ENCODE measurements at places on chromosomes 16 and 17.

GRCh38 chr17:29629839-29630238 lies 7.1 kb upstream of the CORO6 start:
- no peak for DNase-seq

DNA sequence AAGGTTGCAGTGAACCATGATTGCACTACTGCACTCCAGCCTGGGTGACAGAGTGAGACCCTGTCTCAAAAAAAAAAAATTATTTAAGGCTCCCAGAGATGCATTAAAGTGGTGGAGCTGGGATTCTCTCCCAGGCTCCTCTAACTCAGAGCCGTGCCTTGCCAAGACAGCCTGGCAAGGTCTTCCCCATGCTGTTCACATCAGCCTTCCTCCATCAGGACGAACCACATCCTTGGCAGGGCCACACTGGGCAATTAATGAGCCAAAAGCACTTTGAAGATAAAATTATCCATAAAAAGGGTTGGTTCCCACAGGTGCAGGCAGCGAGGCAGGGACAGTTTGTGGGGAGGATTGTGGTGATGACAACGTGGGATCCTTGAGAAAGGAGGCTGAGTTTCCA lies 19.8 kb upstream of the BBS2 start:
- DNase-seq, result no peak

DNA sequence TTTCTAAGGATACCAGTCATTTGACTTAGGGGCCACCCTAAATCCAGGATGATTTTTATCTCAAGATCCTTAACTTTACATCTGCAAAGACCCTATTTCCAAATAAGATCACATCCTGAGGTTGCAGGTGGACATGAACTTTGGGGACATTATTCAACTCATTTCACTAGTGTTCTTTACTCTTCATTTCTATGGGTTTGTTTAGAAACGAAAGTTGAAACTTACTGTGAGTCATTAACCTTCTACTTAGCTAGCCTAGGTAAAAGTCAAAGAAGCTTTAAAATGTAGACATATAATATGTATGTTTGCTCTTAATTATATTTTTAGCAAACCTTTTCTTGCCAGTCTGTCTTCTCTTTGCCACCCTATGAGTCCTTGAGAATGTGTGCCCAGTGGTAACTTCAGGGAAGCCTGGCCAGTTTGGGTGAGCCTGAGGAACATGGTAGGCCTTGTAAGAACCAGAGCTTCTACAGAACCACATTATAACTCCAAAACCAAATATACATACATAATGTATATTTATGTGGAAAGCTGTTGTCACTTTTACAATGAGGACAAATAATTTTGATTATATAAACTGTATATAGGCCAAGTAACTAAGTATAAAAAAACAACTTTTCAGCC lies 38.4 kb downstream of the BPTF start:
- DNase-seq, result no peak

DNA sequence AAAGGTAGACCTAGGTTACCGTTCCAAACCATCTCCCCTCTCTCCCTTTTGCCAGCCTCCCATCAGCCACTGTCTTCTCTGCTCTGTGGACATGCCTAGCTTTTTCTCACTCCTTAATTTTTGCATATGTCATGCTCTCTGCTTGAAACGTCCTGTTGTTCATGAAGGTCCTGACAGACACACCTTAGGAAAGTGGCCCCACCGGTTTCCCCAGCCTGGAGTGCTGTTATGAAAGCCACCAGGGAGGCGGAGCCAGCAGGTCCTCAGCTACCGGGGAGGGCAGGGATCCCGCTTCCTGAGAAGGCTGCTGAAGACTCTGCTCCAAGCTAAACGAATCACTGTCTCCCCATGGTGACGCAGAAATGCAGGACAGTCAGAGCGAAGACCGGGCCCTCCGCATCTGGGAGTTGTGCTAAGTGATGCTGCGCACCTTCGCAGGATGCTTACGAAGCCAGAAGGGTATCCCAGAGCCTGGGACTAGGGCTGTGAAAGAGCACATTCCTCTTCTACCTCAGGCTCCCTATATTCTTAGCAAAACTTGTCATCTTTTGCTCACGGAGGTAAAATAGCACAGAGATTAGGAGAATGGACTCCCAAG lies 2.3 kb upstream of the SLC16A11 start:
- DNase-seq, result no peak

- no peak for DNase-seq
These were observed 11.7 kb upstream of the ADGRG3 start for GRCh38 chr16:57656342-57656955.

Measured in EL (cell line).